ENCODE measurements at places on chromosomes 2 and 18.
A peak's percentile ranks its signal among the peaks of the same experiment; 100 is the strongest.

DNA sequence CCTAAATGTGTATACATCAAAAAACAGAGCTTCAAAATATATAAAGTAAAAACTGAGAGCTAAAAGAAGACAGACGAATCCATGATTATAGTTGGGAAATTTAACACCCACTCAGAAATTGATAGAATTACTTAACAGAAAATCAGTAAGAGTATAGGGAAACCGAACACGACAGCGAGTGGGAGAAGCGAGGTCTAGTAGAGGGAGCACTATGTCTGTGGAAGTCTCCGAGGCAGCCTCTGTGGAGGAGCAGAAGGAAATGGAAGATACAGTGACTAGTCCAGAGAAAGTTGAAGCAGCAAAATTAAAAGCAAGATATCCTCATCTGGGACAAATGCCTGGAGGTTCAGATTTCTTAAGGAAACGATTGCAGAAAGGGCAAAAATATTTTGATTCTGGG lies 38.8 kb downstream of the NMS start:
- no peak for DNase-seq

DNA sequence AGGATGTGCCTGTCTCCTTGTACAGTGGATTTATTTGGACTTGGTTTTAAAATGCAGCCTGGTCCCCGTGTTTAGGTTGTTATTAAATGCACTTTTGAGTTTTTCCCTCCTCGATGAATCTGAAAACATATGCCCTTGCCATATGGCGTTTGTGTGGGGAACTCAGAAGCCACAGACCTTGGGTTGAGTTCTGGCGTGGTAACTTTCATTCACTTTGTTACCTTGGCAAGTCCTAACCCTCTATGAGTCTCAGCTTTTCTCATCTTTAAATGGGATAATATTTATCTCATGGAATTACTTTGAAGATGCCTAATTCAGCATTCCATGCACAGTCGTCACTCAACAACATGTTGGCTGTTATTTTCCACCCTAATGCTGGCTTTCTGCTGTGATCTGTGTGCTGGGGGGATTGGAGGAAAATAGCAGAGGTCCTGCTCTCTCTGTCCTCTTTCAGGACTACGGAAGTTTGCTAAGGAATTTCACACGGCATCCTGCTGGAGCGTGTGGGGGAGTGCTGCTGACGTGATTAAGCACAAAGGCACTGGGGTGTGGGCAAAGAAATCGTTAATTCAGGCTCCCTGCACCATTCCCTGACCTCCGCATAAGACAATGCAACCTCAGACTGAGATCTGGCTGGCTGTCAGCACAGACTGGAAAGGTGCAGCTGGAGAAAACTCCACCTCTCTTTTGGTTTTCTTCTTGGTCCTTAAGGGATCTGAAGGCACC lies 61.7 kb downstream of the LDLRAD4 start:
- DNase-seq: peak; percentile 35

GRCh38 chr2:206805887-206806607 lies 40.6 kb downstream of the FASTKD2 start:
- DNase-seq: no peak

DNA sequence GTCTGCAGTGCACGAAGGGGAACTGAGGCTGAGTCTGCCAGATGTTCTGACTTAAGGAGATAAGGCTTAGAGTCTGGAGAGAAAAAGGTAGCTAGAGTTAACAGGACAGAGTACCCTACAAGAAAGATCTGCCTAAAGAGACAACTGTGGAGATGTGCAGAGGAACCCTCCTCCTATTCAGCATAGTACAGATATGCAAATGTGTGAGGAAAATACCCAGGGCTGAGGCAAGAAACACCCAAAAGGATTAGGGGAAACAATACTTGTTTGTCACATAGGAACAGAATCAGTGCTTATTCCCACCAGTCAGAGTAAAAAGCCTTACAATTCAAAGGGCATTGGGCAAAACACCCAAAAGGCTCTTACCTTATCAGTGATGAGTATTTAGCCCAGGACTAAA lies 67.8 kb downstream of the SS18 start:
- no peak for DNase-seq

GRCh38 chr18:64118406-64118805 lies 30.5 kb downstream of the LINC00305 start:
- DNase-seq: no peak

GRCh38 chr2:234578389-234578788 lies 81.5 kb upstream of the ARL4C start:
- no peak for DNase-seq

GRCh38 chr2:85772019-85772745 lies 18.4 kb downstream of the ATOH8 start:
- peak; percentile 99 for DNase-seq

DNA sequence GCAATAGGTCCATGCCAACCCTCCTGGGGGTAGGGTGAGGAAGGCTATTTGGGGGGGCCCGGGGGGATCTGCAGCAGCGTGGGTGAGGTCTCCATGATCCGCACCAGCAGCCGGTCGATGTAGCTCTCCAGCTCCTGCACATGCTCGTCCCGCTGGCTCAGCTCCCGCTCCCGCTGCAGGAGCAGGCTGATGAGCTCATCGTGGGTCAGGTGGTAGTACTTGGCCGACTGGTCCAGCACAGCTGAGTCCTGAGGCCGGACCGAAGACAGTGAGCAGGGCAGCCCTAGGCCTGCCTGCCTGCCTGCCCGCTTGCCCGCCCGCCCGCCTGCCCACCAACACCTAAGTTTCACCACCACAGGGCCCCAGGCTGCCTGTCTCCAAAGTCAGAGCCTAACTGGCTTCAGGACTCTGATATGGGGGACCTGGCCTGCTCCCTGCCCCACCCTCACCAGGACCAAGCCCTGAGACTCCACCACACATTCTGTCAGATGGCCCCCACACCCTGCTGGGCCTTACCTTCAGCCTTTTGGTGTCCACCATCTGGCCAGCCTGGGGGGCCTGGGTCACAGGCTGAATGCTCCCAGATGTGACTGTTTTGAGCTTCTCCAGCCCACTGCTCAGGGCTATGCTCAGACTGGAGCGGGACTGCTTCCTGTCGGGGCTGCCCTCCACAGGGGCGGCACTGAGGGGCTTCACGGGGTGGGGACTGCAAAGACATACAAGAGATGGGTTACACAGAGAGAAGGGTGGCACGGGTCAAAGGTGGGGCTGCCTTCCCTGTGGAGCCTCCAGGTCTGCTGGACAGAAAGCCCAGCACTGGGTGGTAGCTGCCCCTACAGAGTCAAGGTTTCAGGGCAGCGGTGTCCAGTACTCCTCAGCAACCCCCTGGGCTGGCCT lies 4.2 kb upstream of the SFXN5 start:
- no peak for DNase-seq

DNA sequence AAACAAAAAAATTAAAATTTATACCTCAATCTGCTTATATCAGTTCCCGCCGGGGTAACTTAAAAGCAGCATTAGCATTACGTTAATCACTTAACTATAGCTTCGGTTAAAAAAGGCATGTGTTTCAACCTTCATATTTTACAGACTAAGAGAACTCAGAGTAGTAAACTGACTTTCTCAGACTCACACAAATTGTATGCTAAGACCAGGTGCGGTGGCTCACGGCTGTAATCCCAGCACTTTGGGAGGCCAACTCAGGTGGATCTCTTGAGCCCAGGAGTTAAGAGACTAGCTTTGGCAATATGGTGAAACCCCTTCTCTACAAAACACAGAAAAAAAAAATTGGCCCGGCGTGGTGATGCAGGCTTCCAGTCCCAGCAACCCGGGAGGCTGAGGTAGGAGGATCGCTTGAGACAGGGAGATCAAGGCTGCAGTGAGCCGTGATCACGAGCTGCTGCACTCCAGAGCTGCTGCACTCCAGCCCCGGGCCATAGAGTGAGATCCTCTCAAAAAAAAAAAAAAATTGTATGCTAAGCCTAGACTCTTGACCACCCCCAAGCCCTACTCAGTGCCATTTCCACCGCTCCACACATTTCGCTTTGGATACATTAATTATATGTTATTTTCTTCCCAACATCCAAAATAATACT lies 2.4 kb downstream of the HNRNPLL start:
- DNase-seq: no peak

DNA sequence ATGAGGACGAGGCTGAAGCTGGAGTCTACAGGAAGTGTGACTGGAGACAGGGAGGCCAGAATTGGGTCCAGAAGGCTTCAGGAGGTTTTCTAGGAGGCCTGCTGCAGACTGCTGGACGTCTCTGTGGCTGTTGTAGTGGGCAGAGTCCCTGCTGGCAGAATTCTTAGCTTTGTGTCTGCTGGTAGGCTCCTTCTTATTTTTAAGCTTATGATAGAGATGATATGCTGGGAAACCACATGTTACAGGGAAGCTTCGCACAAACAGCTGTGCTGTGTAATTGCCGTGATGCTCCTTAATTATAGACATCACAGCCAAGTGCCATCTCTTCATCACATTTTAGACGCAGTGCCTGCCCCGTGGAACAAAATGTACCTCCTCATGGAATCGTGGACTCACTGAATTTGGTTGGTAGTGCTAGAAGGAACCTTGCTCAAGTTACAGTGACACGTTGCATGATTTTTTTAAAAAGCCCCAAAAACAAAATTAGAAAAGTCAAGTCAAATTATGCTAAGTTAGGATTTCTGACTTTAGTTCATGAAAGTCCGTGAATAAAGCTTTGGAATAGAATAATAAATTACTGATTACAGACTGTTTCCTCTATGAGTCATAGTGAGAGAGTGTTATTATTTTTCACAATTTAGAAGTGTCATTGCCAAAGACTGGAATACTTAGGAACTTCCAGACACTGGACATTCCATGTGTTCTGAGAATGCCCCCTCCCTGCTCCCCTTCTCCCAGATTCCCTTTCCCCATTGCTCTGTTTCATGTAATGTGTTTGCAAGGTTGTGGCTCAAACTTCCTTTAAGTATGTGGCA lies 144.1 kb downstream of the FHOD3 start:
- no peak for DNase-seq

DNA sequence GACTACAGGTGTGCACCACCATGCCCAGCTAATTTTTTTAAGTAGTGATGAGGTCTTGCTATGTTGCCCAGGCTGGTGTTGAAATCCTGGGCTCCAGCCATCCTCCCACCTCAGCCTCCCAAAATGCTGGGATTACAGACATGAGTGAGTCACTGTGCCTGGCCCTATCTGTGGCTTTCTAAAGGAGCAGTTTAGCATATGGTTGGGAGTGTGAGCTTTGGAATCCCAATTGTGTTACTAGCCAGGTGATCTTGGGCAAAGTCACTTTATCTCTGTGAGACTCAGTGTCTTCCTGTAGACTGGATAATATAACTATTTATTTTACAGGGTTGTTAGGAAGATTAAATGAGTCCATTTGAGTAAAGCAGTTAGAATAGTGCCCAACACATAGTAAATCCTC lies 19.8 kb upstream of the SMAD4 start:
- DNase-seq: no peak

GRCh38 chr2:112757265-112757664 lies 7.1 kb downstream of the CKAP2L start:
- no peak for DNase-seq

DNA sequence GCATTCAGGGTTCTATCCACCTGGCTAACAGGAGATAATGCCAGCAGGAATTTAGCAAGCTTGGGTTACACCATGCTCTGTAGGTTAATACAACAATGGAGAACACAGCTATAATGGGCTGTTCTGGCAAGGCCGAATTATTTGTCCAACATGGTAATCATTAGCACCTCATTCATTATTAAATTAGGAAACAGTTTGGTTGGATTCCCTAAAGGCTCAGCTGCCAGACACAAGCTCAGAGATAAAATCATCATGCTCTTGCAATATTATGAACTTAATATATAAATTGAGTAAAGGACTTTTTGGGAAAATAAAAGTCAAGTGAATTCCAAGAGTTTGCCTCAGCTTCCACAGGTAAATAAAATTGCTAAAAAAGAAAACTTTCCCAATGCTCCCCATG lies 166.4 kb downstream of the ANKRD44 start:
- DNase-seq: no peak

GRCh38 chr2:35339211-35339610 lies 1016.4 kb upstream of the CRIM1 start:
- DNase-seq: no peak
